Stimulated activated CD4-positive, alpha-beta T cell treated with anti-CD3 and anti-CD28 coated beads, Interleukin-2, amount 100 ng/mL, for 4 hours (primary cell): ENCODE measurements at places on chromosomes 5 and 9.

DNA sequence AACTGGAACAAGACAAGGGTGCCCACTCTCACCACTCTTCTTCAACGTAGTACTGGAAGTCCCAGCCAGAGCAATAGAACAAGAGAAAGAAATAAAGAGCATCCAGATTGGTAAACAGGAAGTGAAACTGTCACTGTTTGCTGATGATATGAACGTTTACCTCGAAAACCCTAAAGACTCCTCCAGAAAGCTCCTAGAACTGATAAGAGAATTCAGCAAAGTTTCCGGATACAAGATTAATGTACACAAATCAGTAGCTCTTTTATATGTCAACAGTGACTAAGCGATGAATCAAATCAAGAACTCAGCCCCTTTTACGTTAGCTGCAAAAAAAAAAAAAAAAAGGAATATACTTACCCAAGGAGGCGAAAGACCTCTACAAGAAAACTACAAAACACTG is 306.6 kb downstream of the PLK2 start:
- no peak for DNase-seq

DNA sequence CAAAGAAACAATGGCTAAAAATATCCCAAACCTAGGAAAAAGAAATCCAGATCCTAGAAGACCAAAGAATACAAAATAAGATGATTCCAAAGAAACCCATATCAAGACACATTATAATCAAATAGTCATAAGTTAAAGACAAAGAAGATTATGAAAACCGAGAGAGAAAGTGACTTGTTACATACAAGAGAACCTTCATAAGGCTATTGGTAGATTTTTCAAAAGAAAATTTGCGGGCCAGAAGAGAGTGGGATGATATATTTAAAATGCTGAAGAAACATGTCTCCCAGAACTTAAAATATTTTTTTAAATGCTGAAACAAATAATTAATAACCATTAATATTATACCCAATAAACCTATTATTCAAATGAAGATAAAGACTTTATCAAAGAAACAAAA is 687.3 kb downstream of the TLE4 start:
- DNase-seq: no peak

DNA sequence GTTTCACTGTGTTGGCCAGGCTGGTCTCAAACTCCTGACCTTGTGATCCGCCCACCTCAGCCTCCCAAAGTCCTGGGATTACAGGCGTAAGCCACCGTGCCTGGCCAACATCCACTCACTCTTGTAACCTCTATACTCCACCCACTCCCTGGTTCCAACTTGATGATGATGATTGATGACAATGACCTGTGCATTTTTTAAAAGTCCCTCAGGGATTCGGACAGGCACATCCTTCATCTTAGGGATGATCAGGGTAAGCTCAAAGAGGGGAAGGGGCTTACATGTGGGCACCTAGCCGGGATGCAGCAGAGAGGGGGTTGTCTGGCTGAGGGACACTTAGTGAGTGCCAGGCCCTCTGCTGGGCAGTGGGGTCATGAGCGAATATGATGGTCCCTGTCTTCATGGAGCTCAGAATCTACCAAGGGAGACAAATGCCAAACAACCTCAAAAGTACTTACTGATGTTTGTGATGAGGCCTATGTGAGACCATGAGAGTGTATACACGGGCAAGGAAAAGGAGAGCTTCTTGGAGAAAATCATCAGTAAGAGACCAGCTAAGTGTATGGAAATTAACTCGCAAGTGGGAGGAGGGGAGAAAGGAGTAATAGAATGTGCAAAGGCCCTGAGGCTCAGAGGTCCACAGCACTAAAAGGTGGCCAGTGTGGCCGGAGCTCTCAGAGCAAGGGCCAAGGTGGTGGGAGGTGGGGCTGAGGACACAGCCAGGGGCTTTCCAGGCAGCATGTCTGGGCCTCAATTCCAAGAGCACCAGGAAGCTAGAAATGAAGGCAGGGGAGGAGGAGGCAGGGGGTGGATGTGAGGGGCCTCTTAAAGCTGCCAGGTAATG is 27.4 kb downstream of the LHX2 start:
- DNase-seq: no peak

DNA sequence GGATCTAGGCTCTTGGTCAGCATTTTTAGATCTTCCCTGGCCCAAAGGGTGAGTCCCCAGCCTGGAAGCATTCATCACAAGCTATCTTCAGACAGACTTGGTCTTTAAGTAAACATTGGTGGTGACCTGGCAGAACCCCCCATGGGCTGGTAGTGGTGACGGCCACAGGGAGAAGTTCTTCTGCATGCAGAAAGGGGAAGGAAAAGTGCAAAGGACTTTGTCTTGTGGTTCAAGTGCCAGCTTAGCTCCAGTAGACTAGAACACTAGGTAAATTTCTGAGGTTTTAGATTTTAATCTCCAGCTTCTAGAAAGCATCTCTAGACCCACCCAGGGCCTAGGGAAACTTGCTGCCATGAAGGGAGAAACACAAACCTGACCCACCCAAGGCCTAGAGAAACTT is 584.0 kb downstream of the CHSY3 start:
- no peak for DNase-seq

- DNase-seq: no peak
Measured at GRCh38 chr9:13688990-13689600, 409.6 kb upstream of the MPDZ start.

DNA sequence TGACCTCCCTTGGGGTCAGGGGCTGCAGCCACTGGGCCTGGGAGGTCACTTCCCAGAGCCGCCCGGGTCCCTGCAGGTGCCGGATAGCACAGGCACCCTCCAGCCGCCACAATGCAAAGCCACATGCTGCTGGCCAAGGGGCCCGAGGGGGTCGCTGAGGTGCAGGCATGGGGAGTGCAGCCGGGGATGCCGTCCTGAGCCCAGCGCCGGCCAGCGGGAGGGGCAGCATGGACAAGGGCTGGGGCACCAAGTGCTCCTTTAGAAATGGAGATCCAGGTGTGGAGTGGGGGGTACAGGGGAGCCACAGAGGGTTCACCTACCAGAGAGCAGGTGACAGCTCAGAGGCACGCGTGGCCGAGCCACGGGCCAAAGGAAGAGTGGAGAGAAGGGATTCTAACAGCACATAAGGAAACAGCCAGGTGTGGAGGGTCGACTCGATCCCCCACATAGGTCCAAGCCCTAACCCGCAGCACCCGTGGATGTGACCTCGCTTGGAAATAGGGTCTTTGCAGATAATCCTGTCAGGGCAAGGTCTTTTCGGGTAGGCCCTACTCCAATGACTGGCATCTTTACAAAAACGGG is 24.7 kb downstream of the ZDHHC11B start:
- DNase-seq: no peak

DNA sequence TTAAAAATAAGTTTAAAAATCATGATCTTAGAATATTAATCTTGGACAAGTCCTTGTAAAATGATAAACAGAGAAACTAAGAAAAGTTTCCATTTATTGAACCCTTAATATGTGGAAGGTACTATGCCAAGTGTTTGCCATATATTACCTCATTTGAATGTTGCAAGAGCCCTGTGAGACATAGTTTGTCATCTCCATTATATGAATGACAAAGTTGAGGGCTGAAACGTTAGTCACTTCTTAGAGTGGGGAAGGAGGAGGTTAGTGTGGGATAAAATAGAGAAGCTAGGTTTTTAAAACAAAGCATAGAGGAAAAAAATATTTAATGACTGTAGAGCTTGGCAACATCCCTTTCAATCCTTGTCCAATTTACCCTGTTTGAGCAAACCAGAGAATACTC is 2.0 kb downstream of the TNC start:
- DNase-seq: no peak

GRCh38 chr5:66518052-66518451 is 78.1 kb upstream of the MAST4 start:
- no peak for DNase-seq

- DNase-seq: no peak
Measured at GRCh38 chr9:134317790-134318414, 8.4 kb upstream of the RXRA start.

DNA sequence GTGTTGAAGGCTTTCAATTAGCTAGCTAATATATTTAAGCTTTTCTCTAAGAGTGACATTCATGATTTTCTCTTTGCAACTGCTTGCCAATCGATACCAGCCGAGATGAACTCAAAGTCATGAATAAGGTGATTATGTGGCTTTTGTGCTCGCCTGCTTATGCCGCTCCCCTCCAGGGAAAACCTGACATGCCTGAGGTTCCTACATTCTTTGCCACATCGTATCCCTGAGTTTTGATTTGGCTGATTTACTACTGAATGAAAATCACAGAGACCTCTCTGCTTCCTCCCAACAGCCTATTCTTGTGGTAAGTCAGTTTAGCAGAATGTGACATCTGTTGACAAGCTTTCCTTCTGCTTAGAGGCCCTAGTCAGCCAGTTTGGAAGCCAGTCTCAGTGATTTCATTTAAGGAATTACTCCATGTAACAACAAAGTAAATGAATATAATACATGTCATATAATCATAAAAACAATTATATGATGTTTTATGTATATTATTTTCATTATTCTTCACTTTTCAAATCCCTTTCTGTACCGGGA is 513.4 kb downstream of the CSNK1G3 start:
- no peak for DNase-seq

GRCh38 chr9:133613432-133613831 is 4.2 kb upstream of the FAM163B start:
- DNase-seq: no peak

- no peak for DNase-seq
Measured at GRCh38 chr9:130192382-130192999, 20.3 kb downstream of the NCS1 start.

DNA sequence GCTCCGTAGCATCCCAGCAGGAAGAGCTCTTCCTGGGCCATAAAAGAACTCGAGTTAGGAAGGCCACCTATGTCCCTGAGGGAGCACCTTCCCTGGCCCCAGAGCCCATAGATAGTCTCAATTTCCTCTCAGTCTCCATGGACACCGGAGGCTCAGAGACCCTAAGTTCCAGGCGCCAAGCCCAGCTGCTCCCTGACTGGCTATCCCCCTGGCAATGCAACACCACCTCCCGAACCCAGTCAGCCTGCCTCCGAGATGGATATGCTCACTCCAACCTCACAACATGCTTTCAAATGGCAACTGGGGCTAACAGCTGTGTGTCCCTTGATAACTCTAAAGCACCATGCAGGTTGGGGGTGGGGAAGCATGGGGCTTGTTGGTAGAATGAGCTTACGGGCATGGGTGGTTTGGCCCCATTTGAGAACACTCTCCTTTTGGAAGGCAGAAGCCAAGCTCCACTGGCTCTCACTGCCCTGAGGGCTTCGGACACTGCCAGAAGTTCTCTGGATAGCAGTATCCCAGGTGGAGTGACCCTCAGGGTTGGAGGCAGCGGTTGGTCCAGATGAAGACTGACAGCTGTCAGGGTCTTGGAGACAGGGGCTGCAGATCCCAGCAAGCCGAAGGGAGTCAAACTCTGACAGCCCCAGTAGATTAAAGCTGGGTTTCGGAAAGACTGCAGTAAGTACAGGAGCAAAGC is 165.3 kb downstream of the PAX5 start:
- no peak for DNase-seq

- DNase-seq: no peak
Measured at GRCh38 chr9:112241491-112241890, 66.4 kb upstream of the SUSD1 start.

GRCh38 chr5:117077142-117077541 is 502.5 kb upstream of the SEMA6A start:
- DNase-seq: no peak

DNA sequence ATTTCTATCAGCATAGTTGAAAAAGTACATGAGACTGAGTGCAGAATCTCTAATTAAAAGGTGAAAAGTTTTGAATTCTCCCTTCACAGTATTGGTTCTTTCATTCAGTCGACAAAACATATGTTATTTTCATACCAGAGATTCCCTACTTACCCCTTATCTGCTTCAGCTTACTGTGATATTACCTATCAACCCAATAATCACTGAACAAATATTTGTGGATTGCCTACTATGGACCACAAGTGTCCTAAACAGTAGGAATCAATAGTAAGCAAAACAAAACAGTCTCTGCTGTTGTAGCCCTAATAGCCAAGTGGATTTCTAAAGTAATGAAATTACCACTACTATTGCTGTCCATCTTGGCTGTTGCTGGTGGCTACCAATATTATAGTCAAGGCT is 11.5 kb downstream of the CCDC152 start:
- DNase-seq: no peak

DNA sequence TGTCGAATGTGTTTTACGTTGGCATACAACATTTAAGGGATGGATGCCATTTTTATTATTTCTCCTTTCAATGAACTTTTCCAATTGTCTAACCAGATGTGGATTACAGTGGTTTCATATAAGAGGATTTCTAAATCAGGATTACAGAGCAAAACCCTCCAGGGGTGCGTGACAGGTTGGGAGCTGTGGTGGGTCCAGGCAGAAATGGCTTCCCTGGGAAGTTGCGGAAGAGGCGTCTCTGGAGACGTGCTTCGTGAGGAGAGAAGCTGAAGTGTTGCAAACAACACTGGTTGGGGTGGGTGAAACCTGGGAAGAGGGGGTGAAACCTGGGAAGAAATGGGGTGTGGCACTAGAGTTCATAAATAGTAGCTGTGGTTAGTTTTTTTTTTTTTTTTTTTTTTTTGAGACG is 4.5 kb upstream of the RPL26L1 start:
- DNase-seq: no peak

GRCh38 chr5:159640921-159641320 is 275.4 kb upstream of the ADRA1B start:
- no peak for DNase-seq

- DNase-seq: no peak
Measured at GRCh38 chr5:152271420-152271819, 133.7 kb downstream of the NMUR2 start.

DNA sequence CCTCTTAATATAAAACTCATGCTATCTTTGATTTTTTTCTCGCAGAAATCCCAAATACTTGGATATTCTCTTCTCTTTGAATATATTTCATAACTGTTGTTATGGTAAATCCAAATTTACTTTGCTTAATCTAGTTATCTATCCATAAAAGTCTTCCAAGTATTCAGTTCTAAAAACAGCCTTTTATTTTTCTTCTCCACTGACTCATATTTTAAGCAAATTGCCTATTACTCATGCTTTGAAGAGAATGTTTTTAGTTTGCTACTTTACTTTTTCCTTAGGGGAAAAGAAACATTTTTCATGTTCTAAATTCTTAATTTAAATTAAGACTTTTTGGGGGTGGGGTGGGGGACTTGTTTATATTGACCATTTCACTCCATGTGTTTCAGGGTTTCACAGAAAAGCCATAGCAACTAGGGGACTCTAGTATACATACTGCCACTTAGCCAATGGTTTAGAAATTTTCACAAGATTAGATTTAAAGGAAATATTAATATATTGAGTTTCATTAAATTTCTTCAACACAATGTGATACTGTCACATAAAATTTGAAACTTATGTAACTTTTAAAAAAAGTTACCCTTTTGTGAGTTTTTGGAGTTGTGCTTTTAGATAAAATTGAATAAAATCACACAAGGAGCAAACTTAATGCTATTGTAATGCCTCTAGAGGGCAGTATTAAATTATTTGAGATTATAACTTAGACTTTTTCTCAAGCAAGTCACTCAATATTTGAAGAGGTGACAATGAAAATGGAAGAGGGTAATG is 545.8 kb upstream of the ARRDC3 start:
- no peak for DNase-seq

GRCh38 chr5:172458976-172459782 is 4.9 kb upstream of the SH3PXD2B start:
- DNase-seq: no peak

- no peak for DNase-seq
Measured at GRCh38 chr5:10866913-10867312, 105.9 kb upstream of the DAP start.

GRCh38 chr5:14301186-14301585 is 158.0 kb downstream of the TRIO start:
- DNase-seq: no peak
